HCT116 (cell line): ENCODE measurements at places on chromosomes 12 and 14. TPM values are rescaled to one million over a fixed set of nuclear protein-coding genes. Genes with fewer than 3 reads are reported as not detected.

DNA sequence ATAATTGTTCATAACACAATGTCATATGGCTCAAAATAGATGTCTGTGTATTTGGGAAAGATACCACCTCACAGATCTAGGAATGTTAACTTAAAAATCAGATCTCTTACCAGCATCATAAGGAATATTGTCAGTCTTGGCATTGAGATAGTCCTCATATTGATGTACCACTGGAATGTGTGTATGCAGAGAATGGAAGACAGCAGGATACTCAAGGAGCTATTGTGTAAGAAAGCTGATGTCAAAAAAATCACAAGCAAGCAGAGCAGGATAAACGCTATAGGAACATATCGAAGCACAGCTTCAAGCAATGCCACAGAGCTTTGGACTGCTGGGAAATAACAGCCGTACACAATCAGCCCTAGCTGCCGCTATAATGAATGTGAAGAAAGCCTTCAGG is 45.1 kb upstream of the GRIN2B start:
- no peak overlapping the region for H3K4me3 ChIP-seq
- H3K4me1 ChIP-seq = no peaks in the 10 kb centered on the region
- DNase-seq = no peak
- H3K27me3 ChIP-seq = no peaks in the 10 kb centered on the region

The ACSS3 gene
- total RNA-seq = 0.30 TPM

The TOMM20L gene
- not detected for total RNA-seq

- H3K27me3 ChIP-seq = no peaks in the 10 kb centered on the region
- no peaks in the 10 kb centered on the region for H3K36me3 ChIP-seq
- H3K4me3 ChIP-seq = no peak overlapping the region
- no peak overlapping the region for H3K27ac ChIP-seq
- no peaks in the 10 kb centered on the region for H3K4me1 ChIP-seq
Measured at GRCh38 chr12:69676257-69677012, 22.7 kb downstream of the BEST3 start.

The LALBA gene
- not detected for total RNA-seq
